ENCODE measurements at places on chromosomes 1 and 21.

DNA sequence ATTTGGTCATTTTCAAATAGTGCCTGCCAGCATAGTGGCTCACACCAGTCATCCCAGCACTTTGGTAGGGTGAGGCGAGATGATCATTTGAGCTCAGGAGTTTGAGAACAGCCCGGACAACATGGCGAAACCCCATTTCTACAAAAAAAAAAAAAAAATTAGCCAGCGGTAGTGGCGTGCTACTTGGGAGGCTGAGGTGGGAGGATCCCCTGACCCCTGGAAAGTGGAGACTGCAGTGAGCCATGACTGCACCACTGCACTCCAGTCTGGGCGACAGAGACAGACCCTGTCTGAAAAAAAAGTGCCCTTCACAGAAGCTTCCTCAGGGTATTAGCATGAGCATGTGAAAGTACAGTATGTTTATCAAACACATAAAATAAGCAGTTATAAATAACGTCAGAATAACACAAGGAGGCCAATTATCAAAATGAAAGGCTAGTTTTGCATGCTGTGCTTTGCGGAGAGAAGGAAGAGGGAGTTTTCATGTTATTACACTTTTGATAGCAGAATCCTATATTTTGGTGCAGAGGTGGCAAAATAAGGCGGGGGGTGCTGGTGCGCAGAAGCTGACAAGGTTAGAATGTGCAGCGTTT lies 781 bp upstream of the METTL13 start:
- DNase-seq, result no peak

GRCh38 chr21:33198346-33199099 lies 31.2 kb upstream of the IFNAR2 start:
- no peak for DNase-seq

- no peak for DNase-seq
These were observed 156.1 kb downstream of the EDEM3 start for GRCh38 chr1:184598403-184599193.

GRCh38 chr1:2432441-2432844 lies 20.1 kb upstream of the PEX10 start:
- DNase-seq, result no peak

DNA sequence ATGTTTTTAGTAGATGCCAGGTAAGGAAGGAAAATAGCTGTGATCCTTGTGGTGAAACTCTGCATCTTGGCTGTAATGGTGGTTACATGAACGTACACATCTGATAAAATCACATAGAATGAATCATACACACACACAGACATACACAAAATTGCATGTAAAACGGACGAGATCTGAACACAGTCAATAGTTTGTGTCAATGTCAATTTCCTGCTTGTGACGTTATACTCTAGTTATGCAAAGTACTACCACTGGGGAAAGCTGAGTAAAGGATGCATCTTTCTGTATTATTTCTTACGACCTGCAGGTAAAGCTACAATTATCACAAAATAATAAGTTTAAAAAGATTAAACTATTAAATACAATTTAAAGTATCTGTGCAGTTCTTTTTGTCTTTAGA lies 493.7 kb upstream of the ZP4 start:
- no peak for DNase-seq

DNA sequence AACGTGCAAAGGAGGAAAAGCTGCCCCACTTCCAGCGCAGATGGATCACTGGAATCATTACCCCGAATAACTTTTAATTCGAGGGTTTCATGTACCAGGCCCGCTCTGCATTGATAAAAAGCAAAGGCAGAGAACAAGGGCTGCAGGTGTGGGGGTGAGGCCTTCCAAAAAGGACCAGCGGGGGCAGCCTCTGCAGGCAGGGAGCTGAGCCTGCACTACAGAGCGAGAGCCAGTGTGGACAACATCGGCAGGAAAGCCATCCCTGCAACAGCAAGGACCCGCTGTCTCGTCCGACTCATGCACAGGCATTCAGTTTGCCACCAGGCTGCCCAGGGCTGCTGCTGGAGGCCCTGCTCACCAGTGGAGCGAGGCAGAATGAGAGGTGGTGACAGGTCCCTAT lies 27.1 kb upstream of the AJAP1 start:
- no peak for DNase-seq

- no peak for DNase-seq
These were observed at the start of gene CCDC181 for GRCh38 chr1:169427081-169427641. TSS of gene CCDC181 (minus strand) at chr1:169427474. CDS start at chr1:169424927, 2,547 bp downstream.

DNA sequence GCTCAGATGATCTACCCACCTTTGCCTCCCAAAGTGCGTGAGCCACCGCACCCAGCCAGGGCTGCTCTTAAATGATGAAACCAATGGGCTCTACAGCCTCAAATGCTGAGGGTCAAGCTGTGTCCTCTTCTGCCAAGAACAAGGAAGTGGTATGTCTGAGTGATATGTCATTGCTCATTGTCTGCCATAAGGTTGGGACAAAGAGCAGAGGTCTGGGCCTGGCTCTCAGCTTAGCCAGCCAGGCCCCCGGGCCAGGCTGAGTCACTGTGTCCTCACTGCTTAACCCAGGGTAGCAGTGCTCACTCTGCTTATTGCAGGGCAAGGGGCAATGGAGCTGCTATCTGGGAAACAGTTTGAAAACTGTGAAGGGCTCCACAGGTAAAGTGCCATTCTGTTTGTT lies 8.3 kb upstream of the ETS2 start:
- no peak for DNase-seq

DNA sequence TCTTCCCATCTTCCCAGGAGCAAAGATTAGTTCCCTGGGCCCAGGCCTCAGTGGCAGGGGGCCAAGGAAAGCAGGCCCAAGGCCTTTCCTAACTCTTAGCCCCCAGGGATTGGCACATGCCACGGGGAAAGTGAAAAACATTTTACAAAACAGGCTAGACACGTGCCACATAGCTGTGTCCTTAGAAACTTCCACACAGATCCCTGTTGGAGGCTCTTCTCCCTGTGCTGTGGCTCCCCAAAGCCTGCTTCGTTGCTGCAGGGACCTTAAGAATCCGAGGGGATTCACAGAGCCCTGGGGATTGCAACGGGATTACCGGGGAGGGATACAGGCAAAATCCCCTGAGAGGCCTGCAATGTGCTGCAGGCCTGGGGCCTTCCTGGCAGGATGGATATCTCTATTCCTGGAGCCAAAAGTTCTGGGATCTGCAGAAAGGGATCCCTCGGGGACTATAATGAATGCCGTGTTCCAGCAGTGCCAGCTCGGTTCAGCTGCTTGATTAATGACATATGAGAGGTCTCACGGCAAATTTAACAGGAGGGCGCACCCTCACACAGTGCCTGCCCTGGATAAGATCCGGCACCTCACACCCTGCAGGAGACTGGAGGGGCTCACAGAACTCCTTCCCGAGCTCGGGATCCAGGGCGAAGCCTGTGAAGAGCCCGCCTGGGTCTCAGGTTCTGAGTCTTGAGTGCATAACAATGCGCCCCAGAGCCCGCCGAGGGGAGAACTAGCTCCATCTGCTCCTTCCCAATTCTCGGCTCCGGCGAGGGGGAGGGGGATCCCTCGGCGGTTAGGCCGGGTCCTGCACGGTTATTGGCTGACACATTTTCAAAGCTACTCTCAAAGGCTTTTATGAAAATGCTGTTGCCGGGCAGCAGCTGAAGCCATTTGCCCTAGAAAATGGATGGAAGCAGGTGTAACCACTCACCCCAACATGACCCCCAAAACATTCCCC lies 15.3 kb upstream of the RGS8 start:
- DNase-seq, result no peak

DNA sequence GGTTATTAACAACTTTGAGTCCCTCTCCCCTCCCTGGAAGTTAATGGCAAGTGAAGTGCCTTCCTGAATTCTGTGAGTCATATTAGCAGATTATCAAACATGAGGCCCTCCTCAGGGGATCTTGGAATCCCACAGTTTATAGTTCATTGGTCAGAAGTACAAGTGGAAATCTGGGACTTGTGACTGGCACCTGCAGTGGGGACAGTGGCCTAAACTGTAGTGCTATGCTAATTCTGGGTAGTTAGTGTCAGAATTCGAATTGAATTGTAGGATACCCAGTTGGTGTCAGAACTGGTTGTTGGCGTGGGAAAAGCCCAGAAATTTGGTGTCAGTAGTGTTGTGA lies 26.2 kb downstream of the ZYG11B start:
- DNase-seq, result no peak

GRCh38 chr1:171403393-171403792 lies 81.9 kb upstream of the PRRC2C start:
- DNase-seq, result no peak

- DNase-seq, result no peak
These were observed 2.5 kb downstream of the FOXO6 start for GRCh38 chr1:41363591-41364320.

DNA sequence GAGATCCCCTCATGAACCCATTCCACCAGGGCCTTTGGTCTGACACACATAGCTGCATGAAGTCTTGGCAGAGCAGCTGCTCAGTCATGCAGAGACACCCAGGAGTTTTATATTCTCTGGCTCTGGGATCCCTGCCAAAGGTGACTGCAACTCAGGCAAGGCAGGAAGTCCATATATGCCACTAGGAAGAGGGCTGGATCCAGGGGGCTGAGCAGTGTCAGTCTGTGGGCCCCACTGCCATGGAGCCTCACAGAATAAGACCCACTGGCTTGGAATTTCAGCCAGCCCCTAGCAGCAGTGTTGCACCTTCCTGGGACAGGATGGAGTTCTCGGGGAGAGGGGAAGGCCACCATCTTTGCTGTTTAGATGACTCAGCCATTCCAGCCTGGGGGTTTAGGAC lies 199.7 kb downstream of the TBX15 start:
- DNase-seq, result no peak

- DNase-seq, result no peak
These were observed 15.1 kb upstream of the SAMD11 start for GRCh38 chr1:908661-909060.

- DNase-seq, result no peak
These were observed 47.8 kb downstream of the CHML start for GRCh38 chr1:241592273-241592958.

- no peak for DNase-seq
These were observed 19.5 kb downstream of the MAP7D1 start for GRCh38 chr1:36175137-36176095.

GRCh38 chr1:184823080-184823479 lies 68.4 kb upstream of the EDEM3 start:
- no peak for DNase-seq

DNA sequence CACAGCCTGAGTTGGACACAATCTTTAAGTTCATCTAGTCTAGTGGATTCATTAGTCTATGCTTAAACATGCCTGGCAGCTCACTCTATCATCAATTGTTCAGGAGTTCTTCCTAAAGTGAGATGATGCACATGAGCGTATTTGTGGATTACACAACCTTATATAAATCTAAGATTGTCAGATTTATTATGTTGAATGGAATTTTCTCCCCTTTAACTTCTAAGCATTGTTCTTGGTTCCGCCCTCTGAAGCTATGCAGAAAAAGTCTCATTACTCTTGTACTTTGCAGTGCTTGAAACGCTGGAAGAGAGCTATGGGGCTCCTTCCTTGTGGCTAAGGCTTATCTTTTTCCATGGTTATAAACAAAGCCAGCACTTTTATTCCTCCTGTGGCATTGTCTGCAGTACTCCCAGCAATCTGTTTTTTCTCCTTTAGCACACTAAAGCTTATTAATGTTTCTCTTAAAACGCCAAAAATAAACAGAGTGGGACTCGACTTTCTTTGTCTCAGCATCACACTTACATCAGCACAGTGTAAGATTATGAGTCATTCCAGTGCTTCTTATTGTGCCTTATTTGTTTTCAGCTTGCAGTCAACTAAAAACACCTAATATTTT lies 316.8 kb upstream of the CAMK1G start:
- no peak for DNase-seq

DNA sequence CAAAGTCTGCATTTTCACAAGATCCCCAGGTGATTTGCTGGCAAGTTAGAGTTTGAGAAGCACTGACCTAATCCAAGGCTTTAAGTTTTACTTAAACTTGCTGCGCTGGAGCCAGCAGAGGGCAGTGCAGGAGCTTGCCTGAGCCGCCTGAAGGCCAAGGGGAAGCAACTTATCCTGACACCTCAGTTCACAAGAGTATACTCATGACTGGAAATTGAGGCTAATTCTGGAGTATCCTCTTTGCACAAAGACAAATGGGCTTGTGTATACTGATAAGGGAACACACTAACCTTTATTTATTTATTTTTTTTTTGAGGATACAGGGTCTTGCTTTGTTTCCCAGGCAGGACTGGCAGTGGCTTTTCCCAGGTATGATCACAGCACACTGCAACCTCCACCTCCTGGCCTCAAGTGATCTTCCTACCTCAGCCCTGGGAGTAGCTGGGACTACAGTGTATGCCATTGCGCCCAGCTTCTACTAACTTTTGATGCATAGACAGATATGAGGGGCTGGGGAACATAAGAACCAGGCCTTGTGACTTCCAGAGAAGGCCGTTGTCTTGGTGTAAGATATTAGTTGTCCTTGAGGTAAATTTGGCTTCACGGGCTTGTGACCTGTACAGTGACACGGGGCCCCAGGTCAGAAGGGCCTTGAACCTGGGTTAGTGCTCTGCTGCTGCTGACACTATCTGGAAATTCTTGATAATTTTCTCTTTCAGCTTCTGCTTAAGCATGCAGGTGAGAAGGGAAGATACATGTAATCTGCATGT lies 29.0 kb upstream of the SLAMF1 start:
- DNase-seq, result peak; percentile 54

DNA sequence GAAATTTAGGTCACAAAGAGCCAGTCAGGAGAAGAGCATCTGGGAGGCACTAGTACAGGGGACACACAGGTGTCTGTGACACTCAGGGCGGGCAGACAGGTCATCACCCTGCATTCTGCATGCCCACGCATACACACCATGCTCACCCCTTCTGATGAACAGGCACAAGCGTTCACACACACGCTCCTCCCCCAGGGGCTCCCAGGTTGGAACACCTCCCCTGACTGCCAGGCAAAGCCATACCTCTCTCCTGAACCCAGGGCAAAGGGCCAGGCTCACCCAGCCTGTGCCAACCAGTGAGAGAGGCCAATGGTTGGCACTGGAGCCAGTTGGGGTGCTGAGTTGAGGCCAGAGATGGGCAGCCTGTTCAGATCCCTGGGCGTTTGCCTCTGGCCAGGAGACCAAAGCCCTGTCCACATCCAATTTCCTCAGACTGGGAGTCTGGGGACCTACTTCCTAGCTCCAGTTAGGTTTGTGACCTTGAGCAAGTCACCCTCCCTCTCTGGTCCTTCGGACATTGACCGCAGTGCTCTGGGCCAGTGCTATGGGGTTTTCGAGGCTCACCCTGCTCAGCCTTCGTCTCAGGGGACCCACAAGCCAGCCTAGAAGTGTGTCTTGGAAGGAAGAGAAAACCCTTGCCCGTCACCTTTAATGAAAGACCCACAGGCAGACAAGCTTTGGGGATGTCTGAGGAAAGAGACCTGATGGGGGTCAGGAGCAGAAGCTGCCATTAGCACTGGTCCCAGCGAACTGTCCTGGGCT lies 5.8 kb upstream of the LAD1 start:
- DNase-seq, result no peak

- DNase-seq, result no peak
These were observed 235.7 kb upstream of the RAB4A start for GRCh38 chr1:229035054-229035747.
